A673 (cell line): ENCODE measurements at places on chromosomes 2 and 18. TPM values are rescaled to one million over a fixed set of nuclear protein-coding genes. Genes with fewer than 3 reads are reported as not detected.
A peak's percentile ranks its signal among the peaks of the same experiment; 100 is the strongest.

DNA sequence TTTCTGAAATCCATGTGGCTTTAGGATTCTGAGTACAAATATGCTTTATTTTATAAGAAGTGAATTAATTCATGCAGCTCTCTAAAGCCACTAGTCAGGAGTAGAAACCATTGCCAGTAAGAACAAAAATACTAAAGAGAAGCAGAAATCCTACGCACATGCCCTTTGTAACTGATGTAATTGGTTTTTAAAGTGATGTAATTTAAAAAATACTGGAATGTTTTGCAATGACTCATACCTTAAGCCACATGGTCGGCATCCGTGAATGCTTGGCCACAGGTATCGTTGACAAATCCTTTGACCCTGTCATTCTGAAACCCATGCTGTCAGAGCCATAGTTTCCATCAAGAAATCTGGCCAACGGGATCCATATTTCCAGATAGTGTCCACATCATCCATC lies 213.3 kb downstream of the ACKR3 start:
- no peak overlapping the region for H3K27ac ChIP-seq
- H3K27me3 ChIP-seq: no peaks in the 10 kb centered on the region
- no peaks in the 10 kb centered on the region for H3K36me3 ChIP-seq
- DNase-seq: no peak
- H3K4me3 ChIP-seq: no peak overlapping the region
- no peaks in the 10 kb centered on the region for H3K4me1 ChIP-seq

DNA sequence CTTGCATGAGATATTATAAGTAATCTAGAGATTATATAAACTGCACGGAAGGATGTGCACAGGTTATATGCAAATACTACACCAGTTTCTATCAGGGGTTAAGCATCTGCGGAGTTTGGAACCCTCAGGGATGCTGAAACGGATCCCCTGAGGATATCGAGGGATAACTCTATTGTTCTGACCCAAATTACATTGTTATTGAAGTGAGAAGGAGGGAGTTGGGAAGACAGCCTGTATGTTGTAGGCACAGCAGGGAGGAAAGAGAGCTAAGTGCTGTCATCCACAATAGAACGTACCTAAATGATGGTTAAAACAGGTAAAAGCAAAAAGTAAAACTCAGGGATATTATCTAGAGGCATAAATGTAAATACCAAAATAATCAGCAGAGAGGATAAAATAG lies 44.6 kb upstream of the SMAD2 start:
- no peak overlapping the region for H3K4me3 ChIP-seq
- no peaks in the 10 kb centered on the region for H3K4me1 ChIP-seq
- H3K27ac ChIP-seq: no peak overlapping the region
- DNase-seq: no peak
- H3K36me3 ChIP-seq: no peaks in the 10 kb centered on the region

DNA sequence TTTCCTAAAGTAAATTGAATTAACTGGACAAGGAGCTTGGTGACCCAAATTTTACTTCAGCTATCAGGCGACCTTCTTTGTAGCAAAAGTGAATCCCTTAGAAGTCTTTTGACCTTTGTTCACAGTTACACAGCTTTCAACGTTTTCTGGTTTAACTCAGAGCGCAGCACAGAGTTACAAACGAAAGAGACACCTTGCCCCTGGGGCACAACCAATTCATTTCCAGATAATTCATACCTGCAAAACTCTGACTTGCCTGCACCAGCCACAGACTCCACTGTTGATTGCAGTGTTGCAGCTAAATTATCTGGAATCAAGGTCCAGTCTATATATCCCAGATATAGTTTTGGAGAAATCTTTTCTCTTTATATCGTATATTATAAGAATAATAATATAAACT lies 358.6 kb upstream of the VWC2L start:
- no peak overlapping the region for H3K4me3 ChIP-seq
- no peak for DNase-seq
- no peaks in the 10 kb centered on the region for H3K36me3 ChIP-seq

GRCh38 chr2:104656571-104657163 lies 197.2 kb upstream of the POU3F3 start:
- no peaks in the 10 kb centered on the region for H3K36me3 ChIP-seq
- no peak overlapping the region for H3K4me3 ChIP-seq
- H3K27ac ChIP-seq: no peak overlapping the region
- DNase-seq: no peak
- no peaks in the 10 kb centered on the region for H3K4me1 ChIP-seq

- no peaks in the 10 kb centered on the region for H3K36me3 ChIP-seq
- peak overlapping the region; percentile 59 for H3K4me3 ChIP-seq
- H3K27me3 ChIP-seq: peaks cover 11% of the 10 kb centered on the region
- no peak for DNase-seq
- H3K27ac ChIP-seq: no peak overlapping the region
- H3K4me1 ChIP-seq: peaks cover 4% of the 10 kb centered on the region
These were observed 820 bp downstream of the MTCL1 start for GRCh38 chr18:8705961-8706790.

DNA sequence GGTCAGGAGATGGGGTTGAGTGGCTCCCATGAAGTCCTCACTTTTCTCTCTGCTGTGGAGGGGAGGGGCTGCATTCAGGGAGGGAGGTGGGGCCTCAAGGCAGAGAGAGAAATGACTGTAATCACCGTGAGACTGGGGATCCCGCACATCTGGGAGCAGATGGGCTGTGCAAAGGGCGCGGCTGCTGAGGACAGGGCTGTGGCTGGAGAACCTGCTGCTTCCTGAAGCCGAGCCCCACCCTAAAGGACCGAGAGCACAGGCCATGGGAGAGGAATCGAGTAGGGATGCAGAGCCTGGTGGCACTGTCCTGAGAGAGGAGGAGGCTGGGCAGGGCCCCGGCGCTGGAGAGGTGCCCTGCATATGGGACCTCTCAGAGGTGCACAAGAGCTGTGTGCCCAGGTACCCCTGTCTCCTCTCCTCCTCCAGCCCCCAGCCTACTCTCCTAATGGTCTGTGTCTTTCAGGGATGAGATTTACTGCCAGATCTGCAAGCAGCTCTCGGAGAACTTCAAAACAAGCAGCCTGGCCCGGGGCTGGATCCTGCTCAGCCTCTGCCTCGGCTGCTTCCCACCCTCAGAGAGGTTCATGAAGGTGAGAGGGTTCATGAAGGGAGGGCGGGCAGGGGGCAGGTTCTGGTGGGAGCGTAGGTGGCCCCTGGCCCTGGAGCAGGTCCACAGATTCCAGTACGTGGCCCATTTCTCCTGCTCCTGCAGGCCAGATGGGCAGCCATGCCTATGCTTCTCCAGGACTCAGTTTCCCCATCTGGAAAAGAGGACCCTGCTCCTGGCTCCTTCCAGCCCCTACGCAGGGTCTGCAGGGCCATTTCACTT lies 25.9 kb upstream of the GPR17 start:
- H3K27ac ChIP-seq: no peak overlapping the region
- no peaks in the 10 kb centered on the region for H3K4me1 ChIP-seq
- no peak for DNase-seq
- no peaks in the 10 kb centered on the region for H3K36me3 ChIP-seq
- H3K4me3 ChIP-seq: no peak overlapping the region

GRCh38 chr2:15388406-15389325 lies 172.5 kb downstream of the NBAS start:
- no peak overlapping the region for H3K27ac ChIP-seq
- H3K4me1 ChIP-seq: no peaks in the 10 kb centered on the region
- no peak overlapping the region for H3K4me3 ChIP-seq
- no peaks in the 10 kb centered on the region for H3K27me3 ChIP-seq

- no peak overlapping the region for H3K27ac ChIP-seq
- H3K27me3 ChIP-seq: no peaks in the 10 kb centered on the region
These were observed 163.3 kb downstream of the LRRC30 start for GRCh38 chr18:7394050-7394659.

GRCh38 chr2:155944218-155944617 lies 388.3 kb downstream of the NR4A2 start:
- no peaks in the 10 kb centered on the region for H3K36me3 ChIP-seq
- no peak overlapping the region for H3K27ac ChIP-seq
- H3K4me3 ChIP-seq: no peak overlapping the region
- no peak for DNase-seq

GRCh38 chr2:111186121-111186715 lies 65.5 kb downstream of the BCL2L11 start:
- no peaks in the 10 kb centered on the region for H3K27me3 ChIP-seq
- no peaks in the 10 kb centered on the region for H3K36me3 ChIP-seq
- H3K4me1 ChIP-seq: no peaks in the 10 kb centered on the region
- no peak overlapping the region for H3K4me3 ChIP-seq
- DNase-seq: no peak

DNA sequence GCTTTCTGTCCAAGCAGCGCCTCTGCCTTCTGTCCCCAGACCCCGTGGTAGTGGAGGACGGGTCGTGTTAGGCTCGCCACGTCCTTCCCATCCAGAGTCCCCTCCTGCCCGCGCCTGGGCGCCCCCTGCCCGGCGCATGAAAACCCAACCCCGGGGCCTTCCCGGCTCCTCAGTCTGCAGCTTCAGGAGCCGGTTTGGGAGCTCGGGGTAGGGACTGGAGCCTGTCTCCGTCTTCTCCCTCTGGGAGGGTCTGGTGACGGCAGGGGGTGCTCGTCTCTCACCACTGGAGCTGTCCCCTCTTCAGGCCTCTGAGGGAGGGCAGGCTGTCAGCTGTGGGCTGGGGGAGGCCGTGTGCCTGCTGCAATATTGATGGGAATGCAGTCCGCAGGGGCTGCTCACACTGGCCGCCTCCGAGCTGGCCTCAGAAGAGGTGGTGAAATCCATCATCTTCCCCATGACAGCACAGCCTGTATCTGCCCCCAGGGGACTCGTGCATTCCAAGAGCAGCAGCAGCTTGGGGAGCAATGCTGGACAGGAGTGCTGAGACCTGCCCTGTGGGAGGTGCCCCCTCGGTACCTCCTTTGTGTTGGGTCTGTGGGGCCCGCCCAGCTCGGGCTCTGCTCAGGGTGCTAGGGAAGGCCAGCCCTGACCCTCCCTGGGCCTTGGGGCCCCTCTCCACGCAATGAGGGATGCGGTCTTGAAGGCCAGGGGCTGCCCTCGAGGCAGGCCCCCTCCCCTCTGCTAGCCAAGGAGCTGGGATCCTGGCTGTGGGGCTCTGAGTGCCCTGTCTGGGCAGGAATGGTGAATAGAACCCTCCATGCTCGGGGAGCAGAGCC lies 17.8 kb upstream of the KLHL30 start:
- no peak for DNase-seq
- no peaks in the 10 kb centered on the region for H3K4me1 ChIP-seq
- no peaks in the 10 kb centered on the region for H3K36me3 ChIP-seq
- H3K27me3 ChIP-seq: no peaks in the 10 kb centered on the region
- no peak overlapping the region for H3K27ac ChIP-seq

- no peak for DNase-seq
- no peaks in the 10 kb centered on the region for H3K27me3 ChIP-seq
- no peak overlapping the region for H3K27ac ChIP-seq
- H3K4me1 ChIP-seq: no peaks in the 10 kb centered on the region
These were observed 18.3 kb downstream of the ZNF892 start for GRCh38 chr2:95225658-95226057.

- H3K36me3 ChIP-seq: no peaks in the 10 kb centered on the region
- H3K4me1 ChIP-seq: no peaks in the 10 kb centered on the region
- no peaks in the 10 kb centered on the region for H3K27me3 ChIP-seq
- DNase-seq: no peak
- H3K4me3 ChIP-seq: no peak overlapping the region
These were observed 53.8 kb downstream of the EFEMP1 start for GRCh38 chr2:55869637-55870325.

DNA sequence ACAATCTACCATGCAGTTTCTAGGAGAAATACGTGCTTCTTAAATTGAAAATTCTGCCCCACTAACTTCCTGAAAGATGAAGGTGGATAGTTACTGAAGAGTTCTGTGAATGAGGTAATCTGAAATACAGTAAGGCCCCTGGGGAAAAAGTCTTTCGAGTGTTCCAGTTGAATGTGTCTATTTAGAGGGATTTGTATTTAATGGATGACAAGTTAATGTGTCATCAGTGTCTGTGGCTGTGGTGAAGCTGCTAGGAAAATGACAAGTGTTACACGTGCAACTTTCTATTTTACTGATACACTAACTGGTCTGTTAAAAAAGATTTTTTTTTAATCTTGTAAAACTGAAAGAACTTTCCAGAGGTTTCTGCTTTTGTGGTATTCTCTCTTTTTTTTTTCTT lies 384.6 kb downstream of the STK39 start:
- no peak overlapping the region for H3K4me3 ChIP-seq
- H3K27me3 ChIP-seq: no peaks in the 10 kb centered on the region
- H3K4me1 ChIP-seq: peaks cover 4% of the 10 kb centered on the region
- DNase-seq: peak; percentile 66
- no peaks in the 10 kb centered on the region for H3K36me3 ChIP-seq

DNA sequence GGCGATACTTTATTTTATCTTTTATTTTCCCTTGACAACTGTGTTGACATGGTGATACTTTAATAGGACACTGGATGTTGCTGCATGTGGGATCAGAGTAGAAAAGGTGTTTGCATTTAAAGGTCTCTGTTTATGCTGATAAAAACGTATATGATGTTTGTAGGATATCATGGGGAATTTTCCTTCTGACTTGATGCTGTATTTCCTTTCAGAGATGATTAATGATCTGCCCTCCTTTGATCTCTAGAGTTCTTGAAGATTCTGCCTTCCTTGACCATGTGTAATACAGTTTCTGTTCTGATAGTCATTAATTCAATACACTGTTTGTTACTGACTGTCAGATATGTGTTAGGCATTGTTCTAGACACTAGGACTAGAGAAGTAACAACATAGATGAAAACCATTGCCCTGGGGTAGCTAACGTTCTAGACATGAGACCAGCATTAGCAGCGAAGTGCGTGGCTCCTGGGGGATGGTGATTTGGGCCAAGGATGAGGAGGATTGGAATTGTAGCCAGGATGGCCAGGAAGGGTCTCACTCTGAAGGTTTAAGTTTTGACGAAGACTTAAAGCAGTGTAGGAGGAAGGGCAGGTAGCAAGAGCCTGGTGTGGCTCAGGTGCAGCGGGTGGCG lies 2.8 kb downstream of the ATG4B start:
- H3K4me3 ChIP-seq: no peak overlapping the region
- H3K36me3 ChIP-seq: peaks cover 10% of the 10 kb centered on the region
- no peaks in the 10 kb centered on the region for H3K27me3 ChIP-seq
- H3K27ac ChIP-seq: no peak overlapping the region

GRCh38 chr18:44915661-44916060 lies 235.0 kb downstream of the SETBP1 start:
- no peaks in the 10 kb centered on the region for H3K4me1 ChIP-seq
- H3K36me3 ChIP-seq: no peaks in the 10 kb centered on the region
- H3K4me3 ChIP-seq: no peak overlapping the region
- no peaks in the 10 kb centered on the region for H3K27me3 ChIP-seq
- H3K27ac ChIP-seq: no peak overlapping the region

GRCh38 chr18:55475916-55476315 lies 112.1 kb downstream of the TCF4 start:
- no peak overlapping the region for H3K4me3 ChIP-seq
- DNase-seq: no peak
- peaks cover 13% of the 10 kb centered on the region for H3K4me1 ChIP-seq

- no peak for DNase-seq
- H3K4me1 ChIP-seq: no peaks in the 10 kb centered on the region
- no peak overlapping the region for H3K27ac ChIP-seq
- no peaks in the 10 kb centered on the region for H3K27me3 ChIP-seq
- no peaks in the 10 kb centered on the region for H3K36me3 ChIP-seq
These were observed 1436.4 kb downstream of the SUCLG1 start for GRCh38 chr2:83022631-83023210.

Gene TUBA3E
- total RNA-seq: not detected in 2 replicates

Gene TLX2
- total RNA-seq: not detected in 2 replicates

Gene AOX1
- 2.4 and 3.1 TPM in 2 replicates for total RNA-seq

Gene TBR1
- 0.17 and 0.44 TPM in 2 replicates for total RNA-seq

Gene ITSN2
- total RNA-seq: 16.4 and 21.4 TPM in 2 replicates

Gene IL18R1
- not detected in 2 replicates for total RNA-seq

Gene AQP12A
- total RNA-seq: not detected in 2 replicates

Gene GALNT3
- 2.5 and 4.6 TPM in 2 replicates for total RNA-seq

Gene BOK
- total RNA-seq: 2.7 and 4.0 TPM in 2 replicates

Gene GCA
- total RNA-seq: 7.0 and 11.6 TPM in 2 replicates
